ENCODE measurements at places on chromosomes 7 and 10.
A peak's percentile ranks its signal among the peaks of the same experiment; 100 is the strongest.

DNA sequence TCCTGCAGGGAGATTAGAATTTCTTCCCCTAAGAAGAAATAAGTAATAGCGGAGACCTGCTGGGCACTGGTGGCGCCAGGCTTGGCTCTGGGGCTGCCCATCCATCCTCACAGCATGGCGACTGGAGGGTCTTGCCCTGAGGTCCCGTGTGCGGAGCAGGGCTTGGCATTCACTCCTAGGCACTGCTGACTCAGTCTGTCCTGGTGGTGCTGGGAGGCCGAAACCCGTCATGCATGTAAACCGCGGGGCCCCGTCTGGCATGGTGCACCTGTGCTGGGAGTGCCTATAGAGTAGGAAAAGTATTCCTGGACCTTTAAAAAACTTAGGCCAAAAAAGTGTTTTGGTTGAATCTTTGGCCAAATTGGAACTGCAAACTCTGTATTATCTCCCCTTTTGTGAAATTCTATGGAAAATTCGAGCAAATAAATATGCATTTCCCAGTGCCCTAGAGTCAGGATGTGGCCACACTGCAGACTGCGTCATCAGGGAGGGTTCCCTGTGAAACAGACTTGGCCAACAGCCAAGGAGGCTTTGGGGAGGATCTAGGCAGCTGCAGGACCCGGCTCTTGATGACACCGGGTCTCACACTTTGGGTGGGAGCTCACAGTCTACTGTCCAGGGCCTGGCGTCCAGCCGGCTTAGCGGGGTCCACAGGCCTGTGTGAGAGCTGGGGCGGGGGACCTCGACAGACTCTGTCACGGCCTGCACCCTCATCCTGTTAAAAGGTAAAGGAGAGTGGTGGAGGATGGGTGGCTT is 122.3 kb downstream of the VIPR2 start:
- DNase-seq: peak; percentile 72

- DNase-seq: peak; percentile 15
Measured at GRCh38 chr10:71486484-71487114, 89.9 kb downstream of the CDH23 start.

GRCh38 chr7:81865754-81866153 is 95.9 kb upstream of the HGF start:
- no peak for DNase-seq

- no peak for DNase-seq
Measured at GRCh38 chr7:91031757-91032156, 232.5 kb upstream of the FZD1 start.

GRCh38 chr10:103543617-103544525 is 50.4 kb downstream of the NEURL1 start:
- no peak for DNase-seq

DNA sequence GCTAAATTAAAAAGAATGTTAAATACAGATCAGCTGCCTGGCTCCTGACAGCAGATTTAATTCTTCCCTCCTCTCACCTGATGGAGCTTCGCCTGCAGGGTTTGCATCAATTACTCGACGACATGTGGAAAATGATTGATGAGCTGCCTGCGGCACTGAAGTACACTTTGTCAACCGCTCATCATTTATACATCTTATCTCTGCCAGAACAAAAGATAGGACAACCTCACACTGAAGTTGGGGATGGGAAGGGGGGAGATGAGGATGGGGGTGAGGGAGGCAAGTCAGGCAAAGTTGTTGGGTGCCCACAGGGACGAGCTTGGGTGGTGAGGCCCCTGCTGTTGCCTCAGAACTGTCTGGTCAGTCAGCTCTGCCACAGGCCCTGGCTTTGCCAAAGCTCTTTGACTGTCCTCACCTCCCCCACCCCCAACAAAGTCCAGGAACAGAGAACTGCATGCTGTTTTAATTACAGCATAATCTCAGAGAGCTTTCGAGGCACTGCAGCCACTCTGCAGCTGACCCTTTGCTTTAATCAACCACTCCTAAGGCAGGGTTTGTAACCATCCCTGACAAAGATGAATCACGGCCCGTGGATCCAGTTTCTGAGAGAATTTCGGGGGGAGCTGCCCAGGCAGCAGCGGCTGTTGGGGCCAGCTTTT is 702.3 kb downstream of the LRMDA start:
- DNase-seq: no peak

DNA sequence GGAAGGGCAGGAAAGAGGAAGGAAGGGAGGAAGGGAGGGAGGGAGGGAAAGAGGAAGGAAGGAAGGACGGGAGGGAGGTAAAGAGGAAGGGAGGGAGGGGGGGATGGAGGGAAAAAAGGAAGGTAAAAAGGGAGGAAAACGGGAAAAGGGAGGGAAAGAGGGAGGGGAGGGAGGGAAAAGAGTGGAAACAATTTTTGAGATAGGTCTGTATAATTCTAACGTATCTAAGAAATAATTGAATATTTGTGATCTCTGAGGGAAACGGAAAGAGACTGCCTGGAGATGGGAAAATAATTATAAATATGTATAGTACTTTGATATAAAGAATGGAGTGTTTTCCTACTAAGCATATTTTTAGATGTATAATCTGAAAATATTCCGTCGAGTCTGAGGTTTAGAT is 158.2 kb upstream of the FOXK1 start:
- no peak for DNase-seq

DNA sequence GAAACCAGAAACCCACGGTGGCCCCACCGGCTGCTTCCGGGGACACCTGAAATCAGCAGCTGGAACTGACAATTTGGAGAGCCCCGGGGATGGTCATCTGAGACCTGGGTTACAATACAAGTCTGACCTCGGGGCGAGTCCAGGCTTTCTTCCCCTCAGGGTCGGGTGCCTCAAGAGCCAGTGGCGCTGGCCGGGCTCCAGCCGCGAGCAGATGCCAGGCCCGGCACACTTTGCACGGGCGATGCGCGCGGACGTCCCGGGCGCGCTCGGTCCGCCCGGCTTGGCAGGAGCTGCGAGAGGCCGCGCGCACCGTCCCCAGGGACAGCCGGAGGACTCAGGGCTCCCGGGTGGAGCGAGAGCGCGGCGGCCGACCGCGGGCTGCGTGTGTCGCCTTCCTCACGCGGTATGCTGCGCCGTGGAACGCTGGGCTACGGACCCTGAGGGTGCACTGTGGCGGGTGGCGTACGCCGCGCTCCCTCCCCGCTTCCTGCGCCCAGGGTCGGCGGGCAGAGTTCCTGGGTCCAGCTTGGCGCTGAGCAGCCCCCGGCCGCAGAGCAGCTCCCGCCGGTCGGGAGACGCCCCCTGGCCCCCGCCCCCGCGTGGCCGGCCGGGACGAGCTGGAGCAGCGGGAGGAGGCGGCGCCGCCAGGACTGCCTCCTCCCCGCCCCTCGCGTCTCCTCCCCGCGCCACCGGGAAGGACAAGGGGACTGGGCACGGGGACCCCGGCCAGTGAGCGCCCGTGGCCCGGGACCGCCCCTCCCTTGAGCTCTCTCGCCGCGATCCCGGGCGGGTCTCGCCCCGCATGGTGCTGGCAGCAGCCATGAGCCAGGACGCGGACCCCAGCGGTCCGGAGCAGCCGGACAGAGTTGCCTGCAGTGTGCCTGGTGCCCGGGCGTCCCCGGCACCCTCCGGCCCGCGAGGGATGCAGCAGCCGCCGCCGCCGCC is at the start of gene RBM20:
Gene RBM20, plus strand, starts transcription at position 684 of the 945 bp plus-strand sequence. Its CDS starts 119 bp downstream, at position 803.
- no peak for DNase-seq

DNA sequence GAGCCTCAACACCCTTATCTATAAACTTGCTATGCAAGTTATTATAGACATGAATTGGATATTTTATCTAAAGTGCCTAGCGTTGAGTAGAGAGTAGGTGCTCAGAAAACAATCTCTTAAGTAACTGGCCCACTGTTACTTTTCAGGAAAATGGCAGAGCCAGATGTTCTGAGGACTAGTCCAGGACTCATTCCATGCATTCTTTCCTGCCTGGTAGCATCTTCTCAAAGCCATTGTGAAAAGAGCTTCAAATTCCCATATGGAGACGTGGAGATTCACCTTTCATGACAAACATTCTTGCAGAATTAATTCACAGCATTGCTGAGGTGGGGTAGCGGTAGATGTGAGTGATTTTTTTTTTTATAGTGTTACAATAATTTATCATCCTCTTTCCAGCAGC is 35.9 kb upstream of the ITPRID1 start:
- no peak for DNase-seq

DNA sequence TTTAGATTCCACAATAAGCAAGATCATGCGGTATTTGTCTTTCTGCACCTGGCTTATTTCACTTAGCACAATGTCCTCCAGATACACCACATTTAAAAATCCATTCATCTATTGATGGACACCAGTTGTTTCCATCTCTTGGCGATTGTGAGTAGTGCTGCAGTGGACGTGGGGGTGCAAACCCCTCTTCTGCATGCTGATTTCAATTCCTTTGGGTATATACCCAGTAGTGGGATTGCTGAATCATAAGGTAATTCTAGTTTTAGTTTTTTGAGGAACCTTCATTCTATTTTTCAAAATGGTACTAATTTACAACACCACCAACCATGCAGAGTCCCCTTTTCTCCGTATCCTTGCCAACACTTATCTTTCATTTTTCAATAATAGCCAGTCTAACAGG is 2.0 kb upstream of the ASB10 start:
- DNase-seq: no peak

- DNase-seq: no peak
Measured at GRCh38 chr7:1530946-1531262, 402 bp downstream of the MAFK start.

- DNase-seq: no peak
Measured at GRCh38 chr10:124248056-124249045, 155.0 kb upstream of the CHST15 start.

DNA sequence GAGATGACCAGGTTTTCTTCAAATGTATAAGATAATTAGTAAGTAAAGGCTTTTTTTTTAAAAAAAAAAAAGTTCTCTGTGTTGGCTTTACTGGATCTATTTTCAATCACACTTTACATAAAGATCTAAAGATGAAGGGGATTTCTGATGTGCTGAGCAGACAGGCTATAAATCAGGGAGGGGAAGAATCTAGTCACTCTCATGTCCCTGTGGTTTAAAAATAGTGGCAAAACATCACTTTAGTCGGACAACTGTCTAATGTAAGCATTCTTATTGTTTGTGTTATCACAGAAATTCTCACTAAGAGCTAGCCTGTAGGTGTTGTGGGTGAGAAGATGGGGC is 132.7 kb downstream of the ICA1 start:
- DNase-seq: no peak

- DNase-seq: no peak
Measured at GRCh38 chr10:112689327-112690072, 242.5 kb downstream of the VTI1A start.

DNA sequence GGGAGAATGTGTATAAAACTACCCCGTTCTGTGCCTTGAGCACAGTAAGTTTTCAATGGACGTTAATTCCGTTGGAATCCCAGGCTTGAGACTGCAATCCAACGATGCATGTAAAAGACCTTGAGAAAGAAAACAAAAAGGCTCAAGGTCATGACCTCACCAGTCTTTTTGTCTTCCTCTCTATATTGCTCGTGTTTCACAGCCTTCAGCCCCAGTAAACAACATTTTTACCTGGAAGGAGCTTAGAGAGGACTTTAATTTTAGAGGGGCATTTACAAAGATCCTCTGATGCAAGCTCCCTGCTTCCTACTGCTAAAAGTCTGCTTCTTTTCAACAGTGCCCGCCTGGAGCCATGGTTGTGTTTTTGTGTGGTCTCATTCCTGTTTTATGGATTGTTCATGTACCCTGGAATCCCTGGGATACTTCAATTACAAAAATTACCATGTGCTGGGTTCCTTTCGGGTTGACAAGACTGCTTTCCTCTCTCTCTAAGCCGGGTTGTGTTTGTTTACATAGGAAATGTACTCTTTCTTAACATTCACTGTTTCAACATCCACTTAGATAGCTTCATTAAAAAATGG is 320.1 kb upstream of the NFE2L3 start:
- DNase-seq: no peak

DNA sequence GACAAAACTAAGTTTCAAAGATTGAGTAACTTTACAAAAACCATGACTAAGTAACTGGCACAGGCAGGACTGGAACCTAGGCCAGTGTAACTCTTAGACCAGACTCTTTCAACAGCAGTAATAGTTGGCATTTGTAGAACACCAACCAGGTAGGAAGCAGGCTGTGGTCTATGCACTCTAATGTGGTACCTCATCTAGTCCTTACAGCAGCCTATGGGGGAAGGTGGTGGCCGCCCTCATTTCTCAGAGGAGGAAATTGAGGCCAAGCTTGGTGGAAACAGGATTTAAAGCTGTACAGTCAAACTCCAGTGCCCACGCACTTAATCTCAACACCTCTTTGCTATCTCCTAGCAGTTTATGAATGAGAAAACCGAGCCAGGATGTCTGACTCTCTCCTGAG is 165.4 kb upstream of the LRGUK start:
- no peak for DNase-seq

DNA sequence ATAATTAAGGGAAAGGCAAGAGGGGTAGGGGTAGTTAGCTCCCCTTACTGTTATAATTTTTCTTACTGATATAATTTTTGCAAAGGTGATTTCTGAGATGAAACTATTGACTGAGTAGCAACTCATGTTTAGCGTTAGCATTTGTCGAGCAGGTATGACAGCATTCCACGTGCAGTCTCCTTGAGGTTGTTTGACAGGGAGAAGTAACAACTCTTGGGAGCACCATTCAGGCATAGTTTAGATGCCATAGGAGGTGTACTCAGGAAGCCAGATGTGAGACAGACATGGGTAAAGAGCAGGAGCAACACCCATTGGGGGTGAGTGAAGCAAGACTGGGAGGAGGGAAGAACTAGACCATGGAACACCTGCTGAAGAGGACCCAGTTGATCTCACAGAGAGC is 96.6 kb upstream of the KLF6 start:
- no peak for DNase-seq

GRCh38 chr7:27166531-27167505 is 1.5 kb upstream of the HOXA9 start:
- DNase-seq: peak; percentile 85

- DNase-seq: no peak
Measured at GRCh38 chr10:102785818-102786217, 42.1 kb downstream of the WBP1L start.

- peak; percentile 52 for DNase-seq
Measured at GRCh38 chr10:87674943-87675342, 15.3 kb downstream of the PAPSS2 start.

GRCh38 chr7:139330333-139331030 is 10.7 kb upstream of the FMC1 start:
- DNase-seq: no peak

- DNase-seq: no peak
Measured at GRCh38 chr10:67971311-67971710, 86.9 kb downstream of the SIRT1 start.

Data from RCC 7860 (cell line).